IMR-90 (cell line): ENCODE measurements at places on chromosomes 7 and 10. TPM values are rescaled to one million over a fixed set of nuclear protein-coding genes. Genes with fewer than 3 reads are reported as not detected.

DNA sequence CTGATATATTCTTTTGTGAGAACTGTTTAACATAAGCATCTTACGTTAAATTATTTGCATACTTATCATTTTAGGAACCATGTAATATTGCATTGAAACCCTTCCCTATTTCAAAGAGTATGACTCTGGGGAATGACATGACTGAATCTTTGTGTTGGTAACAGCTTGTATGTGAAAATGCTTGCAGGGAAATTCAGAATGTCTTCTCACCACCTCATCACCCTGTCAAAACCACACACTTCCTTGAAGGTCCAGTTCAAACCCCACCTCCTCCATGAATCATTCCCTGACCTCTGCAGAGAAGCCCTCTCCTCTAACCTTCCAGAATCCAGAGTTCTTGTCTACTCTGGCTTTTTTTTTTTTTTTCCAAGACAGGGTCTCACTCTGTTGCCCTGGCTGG is 26.3 kb upstream of the NKX2-3 start:
- DNase-seq, result no peak

GRCh38 chr10:7956508-7956907 is 98.0 kb upstream of the GATA3 start:
- DNase-seq, result peak; percentile 84

DNA sequence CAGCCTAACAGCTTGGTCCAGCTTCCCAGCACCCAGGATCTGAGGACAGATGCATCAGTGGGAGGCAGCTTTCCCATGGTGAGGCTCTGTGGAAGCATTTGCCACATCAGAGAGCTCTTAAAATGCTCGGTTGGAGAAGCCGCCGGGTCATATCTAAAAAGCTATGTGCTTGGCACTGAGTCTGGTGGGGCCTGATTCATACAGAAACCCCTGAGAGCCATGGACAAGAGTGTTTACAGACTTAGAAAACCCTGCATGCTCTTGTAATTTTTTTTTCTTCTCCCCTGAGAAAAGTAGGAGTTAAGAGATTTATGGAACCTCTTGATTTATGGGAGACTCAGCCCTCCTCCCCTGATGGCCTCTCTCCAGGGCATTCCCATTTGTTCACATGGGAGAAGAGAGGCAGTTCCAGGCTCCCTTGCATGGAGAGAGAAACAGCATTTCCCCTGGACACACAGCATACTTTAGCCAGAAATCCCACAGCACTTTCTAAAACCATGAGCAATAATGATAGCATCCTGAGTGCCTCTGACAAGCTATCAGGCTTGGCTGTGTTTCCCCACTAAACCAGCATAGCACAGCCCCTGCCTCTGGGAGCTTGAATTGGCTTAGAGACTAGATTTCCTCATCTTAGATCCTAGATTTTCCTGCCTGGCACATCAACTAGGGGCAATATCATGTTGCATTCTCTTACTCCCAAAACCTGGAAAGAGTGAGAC is 322.1 kb upstream of the AUTS2 start:
- DNase-seq, result no peak

Gene CALHM3
- total RNA-seq, result not detected in 2 replicates

GRCh38 chr7:156169474-156170370 is 357.5 kb upstream of the SHH start:
- DNase-seq, result no peak
